Fibroblast of skin of left biceps (primary cell): ENCODE measurements at places on chromosomes 13 and 19.
A peak's percentile ranks its signal among the peaks of the same experiment; 100 is the strongest.

DNA sequence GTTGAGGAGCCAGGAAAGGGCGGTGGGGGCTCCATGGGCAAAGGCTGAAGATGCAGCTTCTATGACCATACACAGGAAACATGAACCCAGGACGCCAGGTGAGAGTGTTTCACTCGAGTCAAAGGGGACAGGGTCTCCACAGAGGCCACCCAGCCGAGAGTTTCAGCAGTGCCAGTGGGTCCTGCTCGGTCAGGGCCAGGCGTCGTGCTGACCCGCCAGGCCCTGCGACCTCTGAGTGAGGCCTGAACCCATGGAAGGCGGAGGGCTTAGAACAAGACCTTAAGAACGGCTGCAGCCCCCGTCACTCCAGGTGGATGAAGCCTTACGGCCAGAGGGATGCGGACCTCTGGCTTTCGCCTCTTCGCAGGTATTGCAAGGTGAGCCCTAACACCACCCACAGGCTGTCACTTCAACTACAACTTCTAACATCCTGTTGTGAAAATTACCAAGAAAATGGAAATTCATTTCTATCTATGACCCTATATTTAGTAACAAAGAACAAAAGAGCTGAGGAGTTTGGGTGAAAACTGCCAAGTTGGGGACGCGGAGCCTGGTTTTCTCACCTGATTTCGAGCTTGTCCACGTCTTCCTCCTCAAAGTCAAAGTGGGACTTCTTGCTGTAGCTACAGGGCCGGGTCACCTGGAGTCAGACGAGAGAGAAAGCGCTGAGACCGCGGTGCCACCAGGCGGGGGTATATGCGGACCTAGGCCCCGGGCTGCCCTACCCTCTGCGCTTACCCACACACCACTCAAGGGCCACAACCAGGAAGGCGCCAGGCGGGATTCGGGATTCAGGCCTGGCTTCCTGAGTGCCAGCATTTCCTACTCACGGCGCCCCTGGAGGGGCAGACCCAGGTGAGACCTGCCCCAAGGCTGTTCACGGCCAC is 50.1 kb upstream of the C13orf46 start:
- DNase-seq, result no peak

DNA sequence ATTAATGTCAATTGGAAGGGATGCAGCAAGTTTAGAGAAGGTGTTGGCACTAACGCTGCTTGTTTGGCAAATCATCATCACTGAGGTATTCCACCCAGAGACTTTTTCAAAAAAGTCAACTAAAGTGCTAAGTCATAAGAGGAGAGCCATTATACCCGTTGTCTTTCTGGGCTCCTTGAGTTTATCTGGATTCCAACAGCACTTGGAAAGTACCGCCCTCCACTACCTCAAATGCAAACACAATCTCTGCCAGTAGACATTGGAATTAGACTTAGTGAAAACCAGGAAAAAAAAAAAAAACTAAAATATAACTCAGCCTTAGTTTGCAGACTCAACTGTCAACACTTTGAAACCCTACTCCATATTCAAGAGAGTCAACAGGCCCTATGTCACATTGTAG is 266.0 kb downstream of the ITGBL1 start:
- DNase-seq, result no peak

DNA sequence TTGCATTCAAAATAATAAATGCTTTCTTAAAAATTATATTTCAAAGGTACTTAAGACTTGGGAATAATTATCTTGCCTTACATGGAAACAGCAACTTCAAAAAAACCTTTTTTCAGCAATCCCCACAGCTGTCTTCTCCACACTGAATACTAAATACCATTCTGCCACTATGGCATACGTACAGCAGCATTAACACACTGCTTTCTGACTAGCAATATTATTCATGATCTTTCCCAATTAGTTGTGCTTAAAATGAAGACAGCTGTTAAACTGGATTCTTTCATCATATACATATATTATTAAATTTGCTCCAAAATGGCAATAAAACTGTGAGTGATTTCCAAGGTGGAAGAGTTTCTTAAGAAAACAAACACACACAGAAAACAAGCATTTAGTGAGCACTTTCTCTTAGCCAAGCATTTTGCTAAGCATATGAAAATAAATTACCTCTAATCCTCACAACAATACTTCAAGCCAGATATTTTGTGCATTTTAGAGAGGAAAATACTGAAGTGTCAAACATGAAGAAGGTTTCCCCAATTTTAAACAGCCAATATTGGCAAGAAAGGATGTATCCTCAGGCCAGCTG is 609.5 kb downstream of the SLITRK1 start:
- no peak for DNase-seq

- peak; percentile 70 for DNase-seq
Measured at GRCh38 chr19:43474986-43475705, 9.7 kb upstream of the LYPD3 start.

- no peak for DNase-seq
Measured at GRCh38 chr13:26707122-26708006, 53.2 kb downstream of the GPR12 start.

- no peak for DNase-seq
Measured at GRCh38 chr13:110575322-110576069, 14.0 kb upstream of the RAB20 start.

DNA sequence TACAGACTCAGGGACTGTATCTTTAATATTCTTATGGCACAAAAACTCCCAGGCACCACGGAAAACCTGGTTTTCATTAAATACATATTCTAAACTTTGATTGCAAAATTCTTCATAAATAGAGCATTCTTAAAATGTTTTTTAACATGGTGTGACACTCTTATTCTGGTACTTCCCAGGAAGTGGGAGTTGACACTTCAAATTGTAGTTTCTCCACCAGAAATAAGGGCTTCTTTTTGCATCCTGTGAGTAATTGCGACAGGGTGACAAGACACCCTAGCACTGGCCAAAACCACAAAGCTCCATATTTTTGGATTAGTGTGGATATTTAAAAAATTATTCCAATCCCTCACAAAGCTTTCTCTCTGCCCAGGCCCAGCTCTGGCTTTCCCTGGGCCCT is 43.6 kb upstream of the MTIF3 start:
- DNase-seq, result peak; percentile 34

GRCh38 chr19:35031072-35031881 is 1.0 kb downstream of the SCN1B start:
- DNase-seq, result no peak

GRCh38 chr13:76020421-76020955 is 384.4 kb downstream of the LMO7 start:
- DNase-seq, result no peak

- DNase-seq, result no peak
Measured at GRCh38 chr13:71359641-71360040, 507.4 kb downstream of the DACH1 start.

DNA sequence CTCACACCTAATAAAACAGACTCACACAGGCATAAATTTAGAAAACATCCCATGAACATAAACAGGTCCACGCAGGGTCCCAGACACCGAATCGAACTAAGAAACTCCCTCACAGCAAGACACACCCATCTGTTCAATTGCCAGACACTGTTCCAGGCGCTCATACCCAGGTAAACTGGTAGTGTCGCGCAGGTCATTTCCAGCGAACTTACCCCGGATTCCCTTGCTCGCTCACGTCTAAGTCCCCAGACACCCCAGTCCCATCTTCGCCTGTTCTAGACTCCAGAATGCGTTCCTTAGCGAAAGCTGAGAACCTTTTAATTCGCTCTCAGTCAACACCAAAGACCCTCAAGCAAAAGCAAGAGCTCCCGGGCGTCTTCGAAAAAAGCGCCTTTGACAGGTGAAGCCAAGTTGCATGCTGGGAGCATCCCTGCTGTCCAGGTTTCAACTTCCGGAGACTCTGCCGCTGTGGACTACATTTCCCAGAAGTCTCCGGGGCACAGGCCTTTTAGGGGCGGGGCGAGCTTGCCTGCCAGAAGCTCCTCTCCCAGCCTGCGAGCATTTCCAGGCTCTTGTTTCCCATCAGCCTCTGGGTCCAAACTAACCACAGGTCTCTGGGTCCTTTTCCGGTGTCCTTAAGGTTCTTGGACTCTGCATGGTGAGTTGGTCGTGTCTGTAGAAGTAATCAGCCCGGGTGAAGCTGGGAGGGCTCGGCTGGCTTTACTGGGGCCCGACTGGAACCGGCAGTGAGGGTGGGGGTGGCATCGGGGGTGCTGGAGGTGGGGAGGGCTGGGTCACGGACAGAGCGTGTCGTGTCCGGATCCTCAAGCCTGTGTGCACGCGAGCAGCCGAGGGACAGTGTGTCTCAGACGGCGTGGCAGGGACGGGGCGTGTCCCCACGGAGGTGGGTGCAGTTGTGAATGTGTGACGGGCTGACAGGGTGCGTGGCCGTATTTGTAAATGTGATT is at the start of gene ZNF283:
Gene ZNF283 (plus strand): TSS at position 535 of the 968 bp plus-strand sequence. CDS start 6,184 bp downstream, outside the sequence.
- peak; percentile 56 for DNase-seq

- no peak for DNase-seq
Measured at GRCh38 chr19:17778251-17778967, 16.5 kb upstream of the B3GNT3 start.

DNA sequence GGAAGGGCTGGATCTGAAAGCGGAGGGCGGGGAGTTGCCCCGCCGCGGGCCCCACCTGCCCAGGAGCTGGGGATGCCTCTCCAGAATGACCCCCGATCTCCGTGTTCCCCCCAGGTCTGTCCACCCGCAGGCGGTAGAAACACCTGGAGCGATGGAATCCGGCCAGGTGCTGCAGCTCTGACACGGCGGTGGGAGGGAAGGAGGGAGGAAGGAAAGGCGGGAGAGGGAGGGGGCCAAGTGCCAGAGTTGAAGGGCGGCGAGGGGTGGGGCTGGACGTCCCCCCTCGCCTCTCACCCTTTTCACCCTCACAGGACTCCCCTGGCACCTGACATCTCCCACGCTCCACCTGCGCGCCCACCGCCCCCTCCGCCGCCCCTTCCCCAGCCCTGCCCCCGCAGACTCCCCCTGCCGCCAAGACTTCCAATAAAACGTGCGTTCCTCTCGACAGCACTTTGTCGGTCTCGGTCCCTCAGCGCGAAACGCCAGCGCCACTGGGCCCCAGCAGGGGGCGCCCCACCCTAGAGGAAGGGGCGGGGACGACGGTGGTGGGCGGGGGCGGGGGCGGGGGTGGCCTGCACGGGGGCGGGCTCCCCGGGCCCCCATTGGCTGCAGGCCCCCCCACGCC is 337 bp upstream of the FXYD7 start:
- no peak for DNase-seq

GRCh38 chr13:73967397-73968165 is 166.6 kb downstream of the KLF12 start:
- DNase-seq, result no peak

DNA sequence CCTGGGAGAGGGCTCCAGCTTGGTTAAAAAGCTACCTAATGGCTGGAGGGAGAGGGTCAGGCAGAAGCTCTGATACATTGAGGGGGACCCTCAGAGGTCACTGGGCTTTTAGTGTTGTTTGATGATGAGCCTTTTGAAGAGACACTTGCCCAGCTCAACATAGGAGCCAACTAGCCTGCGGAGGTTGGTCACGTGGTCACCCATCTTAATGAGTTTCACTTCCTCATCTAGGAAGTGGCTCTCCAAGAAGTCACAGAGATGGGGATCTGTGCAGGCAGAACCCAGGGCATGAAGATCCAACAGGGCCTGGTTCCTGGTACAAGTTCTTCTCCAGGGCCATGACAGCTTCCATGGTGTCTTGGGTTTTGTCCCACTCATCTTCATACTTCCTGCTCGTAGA is 33.4 kb downstream of the IPO5 start:
- DNase-seq, result no peak

GRCh38 chr13:39385621-39386231 is 217.3 kb downstream of the LHFPL6 start:
- DNase-seq, result no peak

- DNase-seq, result no peak
Measured at GRCh38 chr13:75796825-75797224, 160.7 kb downstream of the LMO7 start.

- no peak for DNase-seq
Measured at GRCh38 chr13:39455521-39456175, 147.3 kb downstream of the LHFPL6 start.

DNA sequence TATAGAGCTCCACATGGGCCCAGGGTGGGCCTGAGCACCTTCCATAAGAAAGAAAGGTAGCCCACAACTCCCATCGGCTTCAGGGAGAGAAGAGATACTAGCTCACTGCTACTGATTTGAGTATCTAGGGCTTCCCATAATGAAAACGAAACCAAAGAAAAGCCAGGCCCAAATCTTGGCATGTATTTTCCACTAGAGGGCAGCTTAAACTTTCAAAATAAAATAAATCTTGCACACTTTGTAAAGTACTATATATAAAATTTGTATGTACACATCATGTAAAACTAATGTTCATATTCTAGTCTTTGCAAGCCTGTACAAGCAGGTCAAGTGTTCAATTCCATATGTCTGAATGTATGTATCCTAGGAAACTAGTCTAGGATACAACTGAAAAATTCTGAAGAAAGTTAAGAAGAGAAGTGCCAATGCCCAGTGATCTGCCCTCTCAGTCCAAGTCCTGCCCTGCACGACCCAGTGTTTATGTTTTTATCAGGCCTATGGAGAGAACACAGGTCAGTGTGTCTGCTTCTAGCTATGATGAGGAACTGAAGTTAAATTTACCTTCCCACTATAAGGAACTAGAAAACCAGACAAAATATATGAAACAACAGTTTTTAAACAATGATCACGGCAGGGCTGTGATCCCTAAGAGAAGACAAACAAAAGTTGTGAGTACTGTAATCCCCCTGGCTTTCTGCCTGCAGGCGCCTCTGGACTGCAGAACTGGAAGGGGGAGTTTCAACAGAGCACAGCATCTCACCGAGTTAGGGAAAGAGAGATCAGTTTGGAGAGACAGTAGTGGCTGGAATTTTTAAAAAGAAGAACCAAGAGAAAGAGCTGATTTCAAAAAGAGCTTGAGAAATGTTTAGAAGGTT is 475.7 kb downstream of the UQCRFS1 start:
- DNase-seq, result peak; percentile 24

DNA sequence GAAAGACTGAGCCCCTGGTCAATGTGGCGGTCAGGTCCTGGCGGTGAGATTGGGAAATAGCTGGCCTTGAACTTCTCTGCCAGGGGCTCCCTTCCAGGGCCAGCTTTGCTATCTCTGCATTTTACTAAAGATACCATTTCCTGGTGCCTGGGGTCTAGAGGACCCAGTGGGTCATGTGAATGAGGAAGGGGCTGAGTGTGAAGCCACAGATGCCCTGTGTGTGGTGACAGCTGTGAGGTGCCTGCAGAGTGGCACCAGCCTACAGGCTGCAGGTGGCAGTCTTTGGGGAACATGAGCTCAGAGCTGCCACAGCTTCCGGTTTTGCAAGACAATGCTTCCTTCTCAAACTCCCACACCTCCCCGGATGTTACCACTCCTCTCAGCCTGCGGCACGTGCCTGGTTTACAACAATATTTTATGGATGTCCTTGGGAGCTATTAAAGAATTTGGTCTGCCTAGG is 5.2 kb upstream of the MLNR start:
- no peak for DNase-seq
